ENCODE measurements at places on chromosomes 12 and 14.

GRCh38 chr12:121693155-121693687 is 19.3 kb upstream of the TMEM120B start:
- no peak for DNase-seq

DNA sequence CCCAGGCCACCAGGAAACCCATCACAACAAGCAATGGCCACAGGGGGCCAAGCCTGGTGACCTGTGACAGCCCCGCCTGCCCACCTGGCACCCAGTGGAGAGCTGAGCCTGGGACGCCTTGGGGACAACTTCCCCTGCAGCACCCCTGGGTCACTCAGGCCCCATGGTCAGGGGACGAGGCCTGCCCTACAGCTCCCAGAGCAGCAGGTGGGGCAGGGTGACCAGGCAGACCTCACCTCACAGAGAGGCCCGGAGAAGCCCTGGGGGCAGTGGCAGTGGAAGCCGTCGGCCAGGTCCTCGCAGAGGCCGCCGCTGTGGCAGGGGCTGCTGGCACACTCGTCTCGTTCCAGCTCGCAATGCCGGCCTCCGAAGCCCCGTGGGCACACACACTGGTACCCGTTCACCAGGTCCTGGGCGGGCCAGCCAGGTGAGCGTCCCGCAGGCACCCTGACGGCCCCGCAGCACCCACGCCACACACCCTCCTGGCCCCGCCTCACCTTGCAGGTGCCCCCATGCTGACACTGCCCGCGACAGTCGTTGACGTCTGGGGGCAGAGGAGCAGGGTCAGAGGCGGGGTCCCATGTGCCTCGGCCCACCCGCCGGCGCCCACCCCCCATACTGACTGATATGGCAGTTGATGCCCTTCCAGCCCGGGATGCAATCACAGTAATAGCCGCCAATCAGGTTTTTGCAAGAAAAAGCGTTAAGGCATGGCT is 18.1 kb downstream of the JAG2 start:
- no peak for DNase-seq

DNA sequence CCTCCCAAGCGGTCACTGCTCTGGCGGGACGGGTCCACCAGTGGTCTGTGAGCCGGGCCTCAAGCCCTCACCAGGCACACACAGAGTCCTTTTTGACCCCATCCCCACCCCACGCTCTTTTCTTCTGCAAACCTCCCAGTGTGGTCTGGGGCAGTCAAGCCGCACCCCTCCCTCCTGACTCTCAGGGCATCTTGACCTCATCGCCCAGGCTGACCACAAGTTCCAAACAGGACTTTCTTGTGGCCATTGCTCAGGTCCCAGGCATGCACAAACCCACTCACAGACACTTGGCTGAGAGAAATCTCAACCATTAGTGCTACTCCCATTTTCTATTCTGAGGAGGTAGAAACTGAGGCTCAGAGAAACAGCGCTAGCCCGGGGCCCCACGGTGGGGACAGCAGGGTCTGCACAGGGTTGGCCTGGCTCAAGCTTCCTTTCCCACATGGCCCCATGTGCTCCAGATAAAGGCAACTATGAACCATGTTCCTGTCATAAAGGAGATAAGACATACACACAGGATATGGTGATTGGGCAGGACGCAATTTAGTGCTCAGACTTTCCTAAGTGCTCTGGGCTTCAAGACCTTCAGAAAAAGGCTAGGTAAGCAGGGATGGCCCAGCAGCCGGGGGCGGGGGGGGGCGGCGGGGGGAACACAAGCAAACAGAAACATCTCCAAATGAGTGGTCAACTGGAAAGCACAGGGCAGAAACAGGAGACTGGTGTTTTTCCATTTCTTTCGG is 69.6 kb downstream of the ITPK1 start:
- DNase-seq: no peak

DNA sequence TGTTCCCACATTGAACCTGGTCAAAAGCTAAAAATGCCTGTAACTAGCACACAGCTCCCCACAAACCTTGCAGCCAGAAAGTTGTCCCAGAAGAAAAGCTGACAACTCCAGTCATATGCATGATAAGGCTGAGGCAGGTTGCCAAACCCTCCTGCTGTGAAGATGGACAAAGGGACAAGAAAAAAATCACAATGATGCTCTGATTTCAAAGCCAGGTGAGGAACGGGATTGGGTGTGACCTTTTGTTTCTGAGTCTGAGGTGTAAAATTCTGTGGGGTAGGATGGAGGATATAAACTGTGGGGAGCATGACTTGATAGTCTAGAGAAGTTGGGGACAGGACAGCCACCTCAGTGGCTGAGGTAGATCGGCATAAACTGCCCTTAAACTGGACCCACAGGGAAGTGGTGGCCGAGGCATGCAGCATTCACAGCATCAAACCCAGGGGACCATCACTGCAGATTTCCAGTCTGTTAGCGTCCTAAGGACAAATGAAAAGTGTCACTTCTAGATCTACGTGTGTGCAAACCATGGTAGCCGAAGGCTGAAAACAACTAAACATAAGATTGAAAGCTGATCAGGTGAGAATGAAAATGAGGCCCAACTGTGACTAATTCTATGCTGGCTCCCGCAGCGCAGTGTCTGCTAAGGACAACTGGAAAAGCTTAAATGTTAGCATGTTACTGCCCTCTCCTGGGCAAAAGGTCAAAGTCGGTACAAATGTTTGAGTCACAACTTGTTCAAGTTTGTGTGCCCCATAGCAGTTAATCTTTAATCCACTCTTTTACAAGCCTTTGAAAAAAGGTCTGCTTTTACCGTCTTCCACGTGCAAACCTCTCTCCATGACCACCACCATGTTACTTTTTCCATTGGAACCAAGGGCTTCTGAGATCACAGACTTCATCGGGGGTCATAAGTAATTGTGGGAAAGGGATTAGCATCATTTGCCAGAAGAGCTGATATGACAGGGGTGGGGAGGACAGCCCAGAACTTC is 39.8 kb downstream of the GRIN2B start:
- no peak for DNase-seq

DNA sequence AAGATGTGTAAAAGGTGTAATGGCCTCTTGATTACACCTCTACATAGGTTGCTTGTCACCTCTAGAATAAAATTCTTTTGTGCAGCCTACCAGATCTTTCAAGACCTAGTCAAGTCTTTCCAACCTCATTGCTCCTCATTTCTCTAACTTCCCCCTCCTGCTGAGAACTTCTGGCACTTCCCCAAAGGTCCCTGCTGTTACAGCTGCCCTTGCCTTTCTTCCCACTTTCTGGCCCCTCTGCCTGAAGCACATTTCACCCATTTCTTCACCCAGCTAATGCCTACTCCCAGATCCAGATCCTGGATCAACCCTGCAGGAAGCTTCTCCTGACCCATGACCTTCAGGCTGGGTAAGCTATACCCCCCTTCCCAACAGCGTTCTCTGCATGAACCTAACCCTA is 1.5 kb downstream of the TSHR start:
- DNase-seq: no peak

DNA sequence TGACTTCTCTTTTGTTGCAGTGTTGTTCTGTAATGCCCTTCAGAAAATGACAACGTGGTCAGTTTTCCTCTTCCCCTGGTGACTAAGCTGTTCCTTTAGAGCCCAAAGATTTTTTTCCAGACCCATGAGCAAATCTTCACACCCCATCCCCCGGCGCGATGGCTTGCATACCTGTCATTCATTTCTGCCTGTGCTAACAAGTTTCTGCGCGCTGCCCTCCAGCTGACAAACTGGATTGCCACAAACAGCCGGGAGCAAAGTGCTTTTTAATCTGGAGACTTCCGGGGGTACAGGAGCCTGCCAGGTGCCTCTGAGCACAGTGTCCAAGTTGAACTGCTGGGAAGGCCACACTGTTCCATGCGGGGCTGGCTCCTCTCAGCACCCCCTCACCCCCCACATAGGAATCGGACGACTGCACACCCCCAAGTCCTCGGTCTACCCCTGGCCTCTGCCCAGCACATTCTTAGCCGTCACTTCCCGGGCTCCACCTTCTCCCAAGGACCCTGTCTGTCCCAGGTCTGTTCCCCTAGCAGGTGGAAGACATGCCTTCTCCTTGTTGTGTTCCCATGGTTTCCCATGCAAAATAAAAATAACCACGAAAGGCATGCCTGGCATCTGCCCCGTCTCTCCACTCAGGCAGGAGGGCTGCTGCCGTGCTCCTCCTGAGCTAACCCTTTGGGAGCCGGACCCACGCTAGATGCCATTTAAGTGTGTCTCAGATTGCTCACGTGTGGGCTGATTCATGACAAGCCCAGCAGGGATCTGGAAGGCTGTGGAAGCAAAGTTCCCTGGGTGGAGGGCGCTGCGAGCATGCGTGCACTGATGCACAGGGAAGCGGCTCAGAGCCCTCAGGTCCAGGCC is 14.1 kb downstream of the RILPL1 start:
- DNase-seq: no peak

DNA sequence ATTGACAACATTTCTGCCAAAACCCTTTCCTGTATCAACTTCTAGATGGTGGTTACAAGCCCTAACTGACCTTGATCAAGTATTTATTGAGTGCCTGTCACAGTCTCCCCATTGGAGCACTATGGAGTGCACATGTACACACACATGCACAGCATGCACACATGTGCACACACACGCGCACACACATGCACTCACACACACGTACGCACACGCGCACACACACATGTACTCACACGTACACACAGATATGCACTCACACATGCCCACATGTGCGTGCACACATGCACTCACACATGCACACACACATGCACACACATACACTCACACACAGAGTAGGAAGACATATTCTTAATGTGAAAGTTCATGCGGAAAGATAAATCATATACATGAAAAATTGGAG is 43.7 kb downstream of the MYRFL start:
- no peak for DNase-seq
